ENCODE measurements at places on chromosomes 13 and 19. TPM values are rescaled to one million over a fixed set of nuclear protein-coding genes. Genes with fewer than 3 reads are reported as not detected.

GRCh38 chr13:45823583-45823982 is 28.0 kb downstream of the SIAH3 start:
- no peaks in the 10 kb centered on the region for H3K4me1 ChIP-seq
- no peaks in the 10 kb centered on the region for H3K36me3 ChIP-seq
- H3K27me3 ChIP-seq = no peaks in the 10 kb centered on the region
- no peak for DNase-seq

DNA sequence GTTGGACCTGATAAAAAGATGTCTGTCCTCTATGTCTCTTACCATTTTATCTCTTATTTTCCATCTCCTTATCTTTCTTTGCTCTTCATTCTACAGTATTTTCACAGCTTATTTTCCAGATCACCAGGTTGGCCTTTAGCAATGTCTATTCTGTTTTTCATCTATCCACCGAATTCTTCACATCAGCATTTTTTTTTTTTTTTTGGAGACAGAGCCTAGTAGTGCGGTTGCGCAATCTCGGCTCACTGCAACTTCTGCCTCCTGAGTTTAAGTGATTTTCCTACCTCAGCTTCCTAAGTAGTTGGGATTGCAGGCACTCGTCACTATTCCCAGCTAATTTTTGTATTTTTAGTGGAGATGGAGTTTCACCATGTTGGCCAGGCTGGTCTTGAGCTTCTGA is 49.0 kb downstream of the DNAJC15 start:
- H3K27ac ChIP-seq = no peak overlapping the region
- peaks cover 32% of the 10 kb centered on the region for H3K36me3 ChIP-seq
- peaks cover 32% of the 10 kb centered on the region for H3K4me1 ChIP-seq
- no peaks in the 10 kb centered on the region for H3K27me3 ChIP-seq

GRCh38 chr13:52009946-52010345 is 1.3 kb downstream of the ATP7B start:
- peaks cover 45% of the 10 kb centered on the region for H3K27me3 ChIP-seq
- peak overlapping the region; percentile 26 for H3K4me3 ChIP-seq
- H3K36me3 ChIP-seq = no peaks in the 10 kb centered on the region
- DNase-seq = no peak
- H3K4me1 ChIP-seq = peaks cover 9% of the 10 kb centered on the region

- no peak for DNase-seq
- H3K27ac ChIP-seq = no peak overlapping the region
- H3K4me3 ChIP-seq = no peak overlapping the region
- H3K4me1 ChIP-seq = no peaks in the 10 kb centered on the region
These were observed 51.3 kb downstream of the C13orf46 start for GRCh38 chr13:113922412-113923118.

DNA sequence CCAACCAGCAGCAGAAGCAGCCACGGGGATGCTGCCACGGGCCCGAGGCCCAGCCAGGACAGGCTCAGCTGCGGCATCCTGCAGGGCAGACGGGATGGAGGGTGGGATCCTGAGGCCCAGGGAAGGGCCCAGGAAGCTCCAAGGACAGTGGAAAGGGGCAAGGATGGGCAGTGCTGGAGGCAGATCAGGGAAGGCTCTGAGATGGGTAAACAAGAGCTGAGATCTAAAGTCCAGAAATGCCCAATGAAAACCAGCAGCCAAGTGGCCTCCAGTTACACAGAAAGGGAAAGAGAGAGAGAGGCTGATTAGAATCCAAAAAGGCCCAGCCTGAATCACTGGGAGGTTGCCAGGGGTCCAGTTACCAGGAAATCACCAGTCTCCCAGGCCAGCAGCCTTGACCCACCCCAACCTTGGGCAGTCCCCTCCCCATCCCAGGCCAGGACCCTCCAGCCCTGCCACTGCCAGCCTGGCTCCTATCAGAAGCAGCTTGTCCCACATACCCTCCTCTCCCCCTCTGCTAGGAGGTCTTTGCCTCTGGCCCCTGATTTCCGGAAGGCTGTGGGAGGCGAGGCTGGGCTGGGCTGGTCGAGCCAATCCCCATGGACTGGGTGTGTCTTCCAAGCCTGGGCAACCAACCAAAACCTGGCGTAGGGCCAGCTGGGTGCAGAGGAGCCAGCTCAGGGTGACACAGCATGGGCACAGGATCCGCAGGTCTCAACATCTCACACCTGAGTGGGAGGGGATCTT is at the start of gene CYP4F11:
TSS of gene CYP4F11 (minus strand) at position 198 of the 747 bp plus-strand sequence. CDS start at position 77, 121 bp downstream.
- peaks cover 7% of the 10 kb centered on the region for H3K36me3 ChIP-seq
- no peak within 1 kb of the TSS for H3K4me3 ChIP-seq
- H3K27me3 ChIP-seq = peaks cover 1% of the 10 kb centered on the region
- no peak for DNase-seq
- no peaks in the 10 kb centered on the region for H3K4me1 ChIP-seq

KLF2 gene
- total RNA-seq = 2.7 TPM

DNA sequence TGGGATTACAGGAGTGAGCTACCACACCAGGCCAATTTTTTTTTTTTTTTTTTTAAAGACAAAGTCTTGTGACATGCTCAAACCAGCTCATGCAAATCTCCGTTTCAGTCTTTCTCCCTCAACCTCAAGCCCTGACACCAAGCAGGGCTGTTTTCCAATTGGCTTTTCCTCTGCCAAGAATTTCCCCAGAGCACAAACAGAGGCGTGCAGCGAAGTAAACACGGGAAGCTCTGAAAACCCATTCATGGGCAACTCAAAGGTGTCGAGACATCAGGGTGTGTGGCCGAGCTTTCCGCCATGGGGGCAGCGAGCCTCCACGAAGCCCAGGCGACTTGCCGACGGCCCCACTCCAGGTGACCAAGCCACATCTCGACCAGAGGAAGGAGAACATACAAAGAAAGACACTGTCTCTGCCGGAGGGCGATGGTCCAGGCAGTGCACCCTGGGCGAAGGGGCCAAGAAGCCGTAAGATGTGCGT is 70.0 kb downstream of the INSR start:
- H3K27ac ChIP-seq = no peak overlapping the region
- no peaks in the 10 kb centered on the region for H3K36me3 ChIP-seq
- H3K4me3 ChIP-seq = no peak overlapping the region
- peaks cover 2% of the 10 kb centered on the region for H3K4me1 ChIP-seq

DNA sequence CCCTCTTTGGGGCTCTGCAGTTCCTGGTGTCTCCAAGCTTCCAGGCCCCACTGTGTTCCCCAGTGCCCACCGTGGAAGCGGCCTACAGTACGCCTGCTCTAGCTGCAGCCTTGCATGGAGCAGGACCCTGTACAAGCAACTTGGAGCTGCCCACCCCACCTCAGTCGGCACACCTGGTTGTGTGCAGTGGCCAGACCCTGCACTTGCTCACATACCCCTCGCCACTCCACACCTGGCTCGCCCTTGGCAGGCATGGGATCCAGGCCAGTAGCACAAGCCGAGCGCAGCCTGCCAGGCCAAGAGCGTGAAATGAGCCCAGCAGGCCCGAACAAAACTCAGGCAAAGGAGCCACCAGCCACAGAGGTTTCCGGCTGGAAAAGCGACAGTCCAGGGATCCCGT is 36.4 kb downstream of the ANKRD27 start:
- H3K4me1 ChIP-seq = peaks cover 10% of the 10 kb centered on the region
- peaks cover 42% of the 10 kb centered on the region for H3K36me3 ChIP-seq
- no peak for DNase-seq
- no peaks in the 10 kb centered on the region for H3K27me3 ChIP-seq
- no peak overlapping the region for H3K4me3 ChIP-seq
- no peak overlapping the region for H3K27ac ChIP-seq

DNA sequence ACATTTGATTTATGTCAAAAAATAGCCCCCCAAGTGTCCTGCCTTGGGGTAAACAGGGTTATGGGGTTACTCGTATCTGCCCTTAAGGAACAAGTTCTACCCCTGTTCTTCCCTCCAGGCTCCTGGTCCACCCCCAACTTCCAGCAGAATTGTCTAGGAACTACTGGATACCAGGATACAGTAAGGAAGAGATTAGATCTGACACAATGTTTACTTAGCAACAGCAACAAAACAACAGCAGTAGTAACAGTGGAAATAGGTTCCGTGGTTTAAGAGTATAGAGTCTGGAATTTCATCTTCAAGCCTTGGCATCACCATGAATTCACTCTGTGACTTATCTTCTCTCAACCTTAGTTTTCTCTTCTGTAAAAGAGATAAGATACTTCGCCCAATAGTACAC is 1.7 kb upstream of the FAM98C start:
- peaks cover 3% of the 10 kb centered on the region for H3K27me3 ChIP-seq
- DNase-seq = no peak
- H3K27ac ChIP-seq = no peak overlapping the region
- peaks cover 8% of the 10 kb centered on the region for H3K36me3 ChIP-seq
- no peak overlapping the region for H3K4me3 ChIP-seq

CASP14 gene
- total RNA-seq = not detected

- no peaks in the 10 kb centered on the region for H3K4me1 ChIP-seq
- H3K36me3 ChIP-seq = no peaks in the 10 kb centered on the region
- H3K27me3 ChIP-seq = no peaks in the 10 kb centered on the region
- H3K4me3 ChIP-seq = no peak overlapping the region
- no peak for DNase-seq
- no peak overlapping the region for H3K27ac ChIP-seq
These were observed 399.9 kb downstream of the NDFIP2 start for GRCh38 chr13:79880818-79881217.

- no peaks in the 10 kb centered on the region for H3K27me3 ChIP-seq
- H3K4me3 ChIP-seq = no peak overlapping the region
These were observed 399.0 kb downstream of the PCDH9 start for GRCh38 chr13:66830940-66831716.

CAPN12 gene
- 3.6 TPM for total RNA-seq

DNA sequence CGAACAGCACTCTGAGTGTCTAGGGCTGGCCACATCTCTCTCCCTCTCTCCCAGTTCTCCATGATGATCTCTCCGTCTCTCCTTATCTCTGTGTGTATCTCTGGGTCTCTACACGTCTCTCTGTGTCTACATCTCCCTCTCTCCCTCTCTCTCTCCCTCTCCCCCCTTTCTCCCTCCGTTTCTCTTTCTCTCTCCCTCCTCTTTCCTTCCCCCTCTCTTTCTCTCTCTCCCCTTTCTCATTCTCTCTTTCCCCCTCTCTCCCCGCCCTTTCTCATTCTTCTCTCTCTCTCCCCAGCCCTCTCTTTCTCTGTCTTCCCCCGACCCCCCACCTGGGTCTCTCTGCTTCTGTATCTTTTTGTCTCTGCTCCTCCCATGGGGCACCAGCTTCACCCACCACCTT is 21.3 kb upstream of the TNFAIP8L1 start:
- no peak for DNase-seq
- H3K4me3 ChIP-seq = no peak overlapping the region
- H3K27ac ChIP-seq = no peak overlapping the region
- no peaks in the 10 kb centered on the region for H3K4me1 ChIP-seq
- H3K27me3 ChIP-seq = no peaks in the 10 kb centered on the region

- peaks cover 32% of the 10 kb centered on the region for H3K4me1 ChIP-seq
- peaks cover 29% of the 10 kb centered on the region for H3K36me3 ChIP-seq
- H3K27ac ChIP-seq = no peak overlapping the region
- H3K27me3 ChIP-seq = no peaks in the 10 kb centered on the region
- DNase-seq = no peak
These were observed 10.5 kb downstream of the XRCC1 start for GRCh38 chr19:43564800-43565199.

MYO1F gene
- 47.4 TPM for total RNA-seq

- peaks cover 12% of the 10 kb centered on the region for H3K36me3 ChIP-seq
- DNase-seq = no peak
- no peaks in the 10 kb centered on the region for H3K27me3 ChIP-seq
- H3K27ac ChIP-seq = no peak overlapping the region
- H3K4me1 ChIP-seq = peaks cover 61% of the 10 kb centered on the region
These were observed 39.0 kb downstream of the RCBTB2 start for GRCh38 chr13:48493851-48494250.

ZIM2 gene
- not detected for total RNA-seq

- DNase-seq = no peak
- H3K27me3 ChIP-seq = no peaks in the 10 kb centered on the region
- H3K4me3 ChIP-seq = no peak overlapping the region
- no peak overlapping the region for H3K27ac ChIP-seq
- no peaks in the 10 kb centered on the region for H3K36me3 ChIP-seq
These were observed 10.6 kb downstream of the NANOS3 start for GRCh38 chr19:13887517-13887916.

CYP2A6 gene
- total RNA-seq = not detected

KLF1 gene
- total RNA-seq = 0.62 TPM

PCDH9 gene
- 0.18 TPM for total RNA-seq

DNA sequence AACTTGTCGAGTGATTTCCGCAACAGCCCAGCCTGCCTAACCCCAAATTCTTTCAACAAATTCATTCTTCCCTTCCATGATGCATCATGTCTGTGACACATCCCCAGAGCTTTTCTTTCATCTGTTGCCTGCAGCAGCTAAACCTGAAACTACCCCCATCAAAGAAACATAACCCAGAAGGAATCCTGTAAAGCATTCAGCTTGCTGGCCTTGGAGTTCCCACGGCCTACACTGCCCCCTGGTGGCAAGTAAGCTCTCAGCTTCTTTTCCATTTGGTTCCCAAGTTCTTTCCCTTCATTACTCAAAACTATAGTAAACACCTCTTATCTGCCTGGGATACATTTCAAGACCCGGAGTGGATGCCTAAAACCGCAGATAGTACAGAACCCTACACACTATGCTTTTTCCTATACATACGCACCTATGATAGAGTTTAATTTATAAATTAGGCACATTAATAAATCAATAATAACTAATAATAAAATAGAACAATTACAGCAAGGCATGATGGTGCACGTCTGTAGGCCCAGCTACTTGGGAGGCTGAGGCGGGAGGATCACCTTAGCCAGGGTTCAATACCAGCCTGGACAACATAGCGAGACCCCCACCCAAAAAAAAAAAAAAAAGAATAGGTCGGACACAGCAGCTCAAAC is 7.4 kb downstream of the ETHE1 start:
- H3K4me3 ChIP-seq = no peak overlapping the region
- H3K36me3 ChIP-seq = peaks cover 14% of the 10 kb centered on the region
- peak overlapping the region; percentile 17 for H3K27ac ChIP-seq
- peak; percentile 65 for DNase-seq

ZNF677 gene
- 1.6 TPM for total RNA-seq

DNA sequence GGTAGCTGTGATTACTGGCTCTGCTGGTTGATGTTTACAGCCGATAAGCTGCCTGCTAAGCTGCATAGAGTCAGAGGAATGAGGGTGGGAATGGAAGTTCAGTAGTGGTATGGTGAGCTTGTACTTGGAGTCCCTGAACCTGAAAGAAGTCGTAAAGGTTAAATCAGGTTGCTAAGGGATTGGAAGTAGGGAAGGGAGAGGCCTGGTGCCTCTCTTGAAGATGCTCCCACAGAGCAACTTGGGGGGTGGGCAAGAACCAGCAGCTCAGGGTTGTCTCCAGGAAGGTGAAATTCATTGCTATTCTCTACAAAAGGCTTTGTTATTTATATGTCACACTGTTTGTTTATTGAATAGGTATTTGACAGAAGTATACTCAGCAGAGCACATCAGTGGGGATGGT is 73.8 kb upstream of the OLFM4 start:
- H3K4me3 ChIP-seq = no peak overlapping the region
- no peak overlapping the region for H3K27ac ChIP-seq
- no peaks in the 10 kb centered on the region for H3K36me3 ChIP-seq
- no peaks in the 10 kb centered on the region for H3K27me3 ChIP-seq
- H3K4me1 ChIP-seq = no peaks in the 10 kb centered on the region

DNA sequence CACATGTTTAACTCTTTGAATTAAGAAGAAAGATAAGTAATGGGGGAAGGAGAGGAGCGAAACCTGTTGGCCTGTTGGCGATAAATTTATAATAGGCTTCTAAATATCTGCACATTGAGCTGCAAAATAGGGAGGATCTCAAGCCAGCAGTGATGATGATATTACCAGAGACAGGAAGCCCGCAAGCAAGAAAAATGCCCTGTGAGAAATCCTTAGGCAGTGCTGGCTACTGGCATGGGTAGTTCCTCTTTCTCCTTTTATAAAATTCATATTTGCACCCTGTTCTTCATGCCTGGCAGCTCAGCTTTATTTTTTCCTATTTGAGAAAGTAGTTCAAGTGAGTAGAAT is 858 bp upstream of the USP12 start:
- peaks cover 4% of the 10 kb centered on the region for H3K36me3 ChIP-seq
- H3K4me3 ChIP-seq = peak overlapping the region; percentile 80
- no peaks in the 10 kb centered on the region for H3K27me3 ChIP-seq
- peaks cover 53% of the 10 kb centered on the region for H3K4me1 ChIP-seq
- DNase-seq = no peak

Measured in activated T-helper 2 cell treated with anti-CD3 and anti-CD28 coated beads, Interferon-gamma antibody, Interleukin-2, Interleukin-4, amounts not matched to agents 10 μg/mL and 5 μg/mL and 100 μg/mL, durations not matched to agents 14 hours and 24 hours and 36 hours (primary cell).